Smooth muscle cell of the brain vasculature (primary cell): ENCODE measurements at places on chromosomes 6 and 20.

GRCh38 chr6:48928937-48929336 is 534.1 kb downstream of the MMUT start:
- DNase-seq, result no peak

GRCh38 chr6:139407718-139408222 is 33.3 kb upstream of the CITED2 start:
- DNase-seq, result peak; percentile 40

DNA sequence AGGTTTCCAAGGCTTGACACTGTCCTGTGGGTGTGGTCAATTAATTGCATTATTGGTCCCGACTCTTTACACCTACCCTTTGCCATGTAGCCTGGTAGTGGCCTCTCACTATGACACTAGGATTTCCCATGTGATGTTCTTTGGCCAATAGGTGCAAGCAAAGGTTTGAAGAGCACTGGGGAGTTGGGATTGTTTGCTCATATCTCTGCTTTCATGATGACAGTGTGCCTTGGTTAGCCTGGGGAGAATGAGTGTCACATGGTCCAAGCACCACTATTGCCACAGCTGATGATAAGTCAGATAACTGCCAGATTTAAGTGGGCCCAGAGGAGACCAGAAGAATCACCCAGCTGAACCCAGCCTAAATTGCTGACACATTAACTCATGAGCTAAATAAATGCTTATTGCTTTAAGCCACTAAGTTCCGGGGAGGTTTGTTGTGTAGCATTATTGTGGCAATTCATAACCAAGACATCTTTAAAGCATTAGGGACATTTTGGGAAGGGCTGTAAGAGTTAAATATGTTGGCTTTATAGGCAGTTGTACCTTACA is 17.2 kb upstream of the SCP2D1 start:
- DNase-seq, result no peak

GRCh38 chr20:47600967-47601547 is 99.4 kb downstream of the NCOA3 start:
- no peak for DNase-seq

- no peak for DNase-seq
These were observed 83.5 kb upstream of the SYNCRIP start for GRCh38 chr6:85726206-85726605.

- no peak for DNase-seq
These were observed 37.2 kb upstream of the BAG2 start for GRCh38 chr6:57134954-57135353.

DNA sequence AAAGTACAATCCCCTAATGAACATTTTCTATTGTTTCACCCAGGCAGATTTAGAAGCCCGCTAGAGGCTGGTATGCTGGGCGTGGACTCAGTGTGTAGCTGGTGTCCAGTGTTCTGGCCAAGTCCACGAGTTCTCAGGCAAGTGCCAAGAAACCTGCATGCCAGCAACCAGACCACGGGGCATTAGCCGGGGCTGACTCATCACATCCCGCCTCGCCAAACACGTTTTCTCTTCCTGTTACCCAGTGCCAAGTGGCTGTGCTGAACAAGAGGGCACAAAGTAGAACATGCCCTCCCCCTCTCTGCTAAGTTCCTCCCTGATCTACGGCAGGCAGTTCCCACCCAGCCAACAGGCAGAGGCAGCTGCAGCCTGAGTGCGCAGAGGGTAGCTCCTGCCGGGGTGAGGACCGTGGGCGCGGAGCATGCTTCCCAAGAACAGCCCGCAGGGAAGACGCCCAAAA is 29.6 kb downstream of the RAMACL start:
- DNase-seq, result peak; percentile 72

DNA sequence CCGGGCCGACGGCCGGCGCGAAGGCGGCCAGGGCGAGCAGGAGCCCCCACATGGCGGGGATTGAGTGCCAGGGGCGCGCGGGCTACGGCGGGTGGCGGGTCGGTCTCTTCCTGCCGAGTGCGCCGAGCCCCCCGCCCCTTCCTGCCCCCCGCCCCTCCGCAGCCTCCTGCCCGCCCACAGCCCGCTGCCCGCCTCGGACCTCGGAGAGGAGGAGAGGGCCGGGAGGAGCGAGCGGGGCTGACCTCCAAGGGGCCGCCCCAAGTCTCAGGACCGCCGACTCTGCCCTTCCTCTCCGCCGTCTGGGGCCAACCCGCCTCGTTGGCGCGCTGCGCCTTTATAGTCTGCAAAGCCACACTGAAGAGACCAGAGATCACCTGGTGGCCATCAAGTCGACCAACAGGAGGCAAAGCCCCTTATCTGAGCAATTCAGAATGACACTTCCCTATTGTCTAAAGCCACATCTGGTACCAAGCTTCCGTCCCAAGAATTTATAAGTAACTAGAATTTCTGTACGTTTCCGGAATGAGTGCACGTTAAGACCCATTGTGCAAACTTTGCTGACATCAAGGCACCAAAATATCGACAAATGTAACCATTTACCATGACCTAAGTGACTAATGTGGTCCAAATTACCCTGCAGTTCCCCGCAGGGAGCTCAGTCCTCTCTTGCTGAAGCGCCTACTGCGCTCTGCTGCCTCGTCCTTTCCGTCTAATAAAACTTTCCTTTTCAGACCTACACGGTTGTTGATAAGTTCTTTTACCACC is at the start of gene CPXM1:
CPXM1 (minus strand) TSS at position 107 of the 765 bp plus-strand sequence; CDS start at position 52, 55 bp downstream.
- no peak for DNase-seq

- no peak for DNase-seq
These were observed 750.6 kb upstream of the MMS22L start for GRCh38 chr6:98033617-98034016.

GRCh38 chr6:117326396-117326795 is 61.0 kb downstream of the VGLL2 start:
- DNase-seq, result no peak

DNA sequence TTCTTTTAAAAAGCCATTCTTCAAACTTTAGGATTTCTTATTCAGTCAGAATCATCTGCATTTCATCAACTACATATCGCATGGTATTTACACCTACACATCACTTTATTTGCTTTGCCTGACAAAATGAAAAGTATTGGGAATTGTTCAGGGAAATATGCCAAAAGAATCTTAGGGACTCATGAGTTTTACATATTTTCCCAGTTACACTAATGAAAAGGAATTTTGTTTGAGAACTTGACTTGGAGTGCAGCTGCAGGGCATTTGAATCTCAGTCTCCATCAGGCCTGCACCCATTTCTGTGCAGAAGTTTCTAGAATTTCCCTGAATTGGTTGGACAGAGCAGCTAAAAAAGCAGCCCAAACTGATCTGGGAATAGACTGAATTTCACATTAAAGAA is 65.3 kb downstream of the MTHFD1L start:
- DNase-seq, result no peak

- no peak for DNase-seq
These were observed 69.3 kb downstream of the UST start for GRCh38 chr6:148816117-148816516.

DNA sequence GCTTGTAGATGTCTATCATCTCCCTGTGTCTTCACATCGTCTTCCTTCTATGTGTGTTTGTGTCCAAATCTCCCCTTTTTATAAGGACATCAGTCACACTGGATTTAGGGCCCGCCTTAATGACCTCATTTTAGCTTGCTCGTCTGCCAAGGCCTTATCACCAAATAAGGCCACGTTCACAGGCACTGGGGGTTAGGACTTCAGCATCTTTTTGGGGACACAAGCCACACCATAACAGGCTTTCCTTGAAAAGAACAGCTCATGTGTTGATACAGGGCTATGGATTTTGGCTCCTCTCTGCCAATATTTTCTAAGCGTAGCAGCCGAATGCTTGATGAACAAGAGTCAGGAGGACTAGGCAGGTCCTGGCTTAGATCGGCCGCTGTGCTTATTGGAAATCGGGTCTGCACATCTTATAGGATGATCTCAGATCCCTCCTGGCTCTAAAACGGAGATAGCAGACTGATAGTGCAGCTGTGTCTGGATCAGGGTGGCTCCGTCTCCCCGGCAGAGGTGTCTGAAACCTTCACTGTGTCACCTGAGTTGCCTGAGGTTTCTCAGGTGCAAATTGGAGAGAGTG is 16.2 kb upstream of the TMEM181 start:
- DNase-seq, result no peak

GRCh38 chr20:62655282-62656196 is 13.2 kb downstream of the SLCO4A1 start:
- no peak for DNase-seq

GRCh38 chr20:31713312-31714273 is 9.1 kb downstream of the BCL2L1 start:
- DNase-seq, result peak; percentile 52

- no peak for DNase-seq
These were observed 184.2 kb upstream of the BMP2 start for GRCh38 chr20:6583134-6583738.

GRCh38 chr20:45783656-45784294 is 7.9 kb downstream of the WFDC3 start:
- no peak for DNase-seq

DNA sequence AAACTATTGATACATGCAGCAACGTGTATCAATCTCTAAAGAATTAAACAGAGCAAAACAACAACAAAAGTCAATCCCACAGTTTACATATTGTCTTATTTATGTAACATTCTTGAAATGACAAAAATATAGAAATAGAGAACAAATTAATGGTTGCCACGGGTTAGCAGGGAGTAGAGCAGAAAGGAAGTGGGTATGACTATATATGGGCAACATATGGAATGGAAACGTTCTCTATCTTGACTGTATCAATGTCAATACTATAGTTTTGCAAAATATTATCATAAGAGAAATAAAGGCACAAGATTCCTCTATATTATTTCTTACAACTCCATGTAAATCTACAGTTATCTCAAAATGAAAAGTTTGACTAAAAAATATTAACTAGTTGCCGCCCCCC is 12.8 kb downstream of the AK9 start:
- DNase-seq, result no peak

GRCh38 chr20:25745738-25746137 is 49.1 kb upstream of the ZNF337 start:
- no peak for DNase-seq

GRCh38 chr20:46789339-46790028 is 80.0 kb downstream of the SLC2A10 start:
- no peak for DNase-seq

DNA sequence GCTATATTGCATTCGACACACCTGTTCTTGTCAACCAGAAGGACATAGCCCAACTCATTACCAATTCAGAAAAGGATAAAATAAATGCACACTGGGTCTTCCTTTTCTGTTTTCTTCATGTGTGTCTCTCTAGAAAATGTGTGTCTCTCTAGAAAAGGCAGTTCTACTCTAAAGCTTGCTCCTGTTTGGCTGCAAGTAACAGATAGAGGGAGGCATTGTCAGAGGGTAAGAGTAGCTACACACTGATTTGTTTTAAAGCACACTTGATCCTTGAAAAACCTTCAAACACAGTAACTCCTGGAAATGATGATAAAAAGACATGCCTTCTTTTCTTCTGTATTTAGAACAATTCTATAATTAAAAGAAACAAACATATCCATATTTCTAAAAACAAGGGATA is 21.3 kb downstream of the GRM1 start:
- no peak for DNase-seq

DNA sequence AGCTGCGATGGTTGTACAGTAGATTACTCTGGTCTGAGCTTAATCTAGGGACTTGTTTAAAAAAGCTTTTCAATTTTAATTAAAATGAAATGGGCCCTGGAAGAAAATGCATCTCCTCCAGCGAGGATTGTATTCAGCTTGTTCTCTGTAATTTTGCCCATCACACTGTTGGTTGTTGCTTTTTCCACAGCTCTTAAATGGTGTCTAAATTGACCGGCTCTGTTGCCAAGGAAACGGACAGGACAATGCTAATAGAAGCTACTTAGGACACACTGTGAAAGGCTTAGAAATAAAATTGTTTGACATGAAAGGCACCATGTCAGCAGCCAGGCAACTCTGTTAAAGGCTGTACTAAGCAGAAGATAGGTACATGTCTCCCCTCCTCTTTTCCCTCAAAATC is 116.7 kb upstream of the NRSN1 start:
- no peak for DNase-seq

DNA sequence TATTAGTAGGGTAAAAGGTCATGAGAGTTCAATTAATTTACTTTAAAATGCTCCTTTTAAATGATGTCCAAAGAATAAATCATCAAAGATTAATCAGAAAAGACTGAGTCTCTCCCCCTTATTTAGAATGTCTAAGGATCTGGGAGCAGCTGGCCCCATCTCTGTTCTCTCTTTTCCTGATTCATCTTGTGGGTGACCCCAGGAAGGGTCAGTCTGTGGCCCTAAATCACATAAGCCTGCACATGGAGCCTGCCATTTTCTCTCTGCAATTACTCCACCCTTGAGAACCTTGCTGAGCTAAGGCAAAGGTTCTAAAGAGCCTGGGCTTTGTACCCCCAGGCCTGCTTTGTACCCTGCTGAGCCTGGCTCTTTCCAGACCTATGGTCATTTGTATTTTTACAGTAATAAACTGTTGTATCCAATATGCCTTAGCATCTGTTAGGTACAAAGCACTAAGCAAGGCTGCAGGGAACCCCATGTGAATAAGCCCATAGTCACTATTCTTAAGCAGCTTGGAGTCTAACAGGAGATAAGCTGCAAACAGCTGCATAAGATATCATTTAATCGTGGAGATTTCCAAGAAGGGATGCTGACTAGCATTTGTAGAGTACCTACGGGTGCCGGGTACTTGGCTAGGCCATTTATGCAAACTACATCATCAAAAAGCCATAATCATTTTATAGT is 431.0 kb upstream of the MARCKS start:
- no peak for DNase-seq

DNA sequence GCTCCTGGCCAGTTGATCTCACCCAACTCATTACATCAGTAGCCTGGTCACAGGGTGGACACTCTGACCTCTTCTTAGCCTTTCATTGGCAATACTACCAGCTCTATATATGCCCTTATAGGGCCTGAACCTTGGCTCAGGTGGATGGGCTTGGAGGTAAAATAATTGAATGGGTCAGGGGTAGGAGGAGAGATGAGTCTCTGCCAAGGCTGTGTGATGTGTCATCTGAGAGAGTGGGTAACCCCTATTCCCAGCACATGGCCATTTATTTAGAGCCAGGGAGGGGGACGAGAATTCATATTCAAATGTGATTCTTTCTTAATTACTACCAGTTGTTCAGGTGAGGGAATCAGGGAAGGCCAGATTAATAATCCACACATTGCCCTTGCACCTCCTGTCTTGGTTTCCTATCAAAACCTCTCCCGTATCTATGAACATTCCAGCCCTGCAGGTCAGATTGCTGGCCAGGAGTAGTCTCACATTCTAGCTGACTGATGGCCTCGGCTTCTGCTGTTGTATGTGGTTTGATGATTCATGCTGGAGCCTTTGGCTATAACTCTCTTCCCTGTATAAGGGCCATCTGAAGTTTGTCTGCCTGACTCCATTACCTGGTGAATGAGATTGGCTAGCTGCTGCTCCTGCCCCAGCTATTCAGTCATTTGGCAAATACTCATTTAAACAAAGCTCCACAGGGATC is 13.4 kb downstream of the C20orf173 start:
- no peak for DNase-seq
